CD14-positive monocyte (primary cell): ENCODE measurements at places on chromosomes 13 and 19.

DNA sequence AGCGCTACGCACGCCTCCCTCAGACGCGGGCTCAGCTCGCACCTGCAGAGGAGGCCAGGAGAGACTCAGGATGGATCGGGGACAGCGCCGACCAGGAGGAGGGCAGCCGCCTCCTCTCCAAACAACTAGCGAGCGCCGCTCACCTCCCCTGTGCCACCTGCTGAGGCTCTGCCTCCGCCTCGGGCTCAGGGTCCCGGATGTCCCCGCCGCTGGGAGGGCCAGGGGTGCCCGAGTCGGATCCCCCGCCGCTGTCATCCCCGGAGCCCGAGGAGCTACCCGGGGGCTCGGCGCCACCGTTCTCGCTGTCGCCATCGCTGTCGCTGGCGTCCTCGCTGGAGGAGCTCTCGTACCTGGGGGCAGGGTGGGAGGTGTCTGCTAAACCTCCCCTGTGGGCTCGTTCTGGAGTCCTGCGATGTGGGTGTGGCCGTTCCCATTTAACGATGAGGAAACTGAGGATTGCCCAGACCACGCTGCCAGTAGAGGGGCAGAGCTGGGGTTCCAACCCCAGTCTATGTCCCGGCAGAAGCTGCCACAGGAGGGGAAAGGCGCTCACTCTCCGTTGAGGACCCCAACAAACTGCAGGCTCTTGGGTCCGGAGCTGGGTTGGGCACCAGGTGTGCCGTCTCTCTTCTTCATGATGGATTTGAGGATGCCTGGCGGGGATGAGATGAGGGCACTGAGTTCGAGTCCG lies 9.2 kb downstream of the KANK3 start:
- no peak for DNase-seq

GRCh38 chr13:73061473-73061872 lies 2.7 kb downstream of the KLF5 start:
- DNase-seq, result peak; percentile 14

GRCh38 chr13:30900436-30900835 lies 5.6 kb upstream of the MEDAG start:
- DNase-seq, result no peak

DNA sequence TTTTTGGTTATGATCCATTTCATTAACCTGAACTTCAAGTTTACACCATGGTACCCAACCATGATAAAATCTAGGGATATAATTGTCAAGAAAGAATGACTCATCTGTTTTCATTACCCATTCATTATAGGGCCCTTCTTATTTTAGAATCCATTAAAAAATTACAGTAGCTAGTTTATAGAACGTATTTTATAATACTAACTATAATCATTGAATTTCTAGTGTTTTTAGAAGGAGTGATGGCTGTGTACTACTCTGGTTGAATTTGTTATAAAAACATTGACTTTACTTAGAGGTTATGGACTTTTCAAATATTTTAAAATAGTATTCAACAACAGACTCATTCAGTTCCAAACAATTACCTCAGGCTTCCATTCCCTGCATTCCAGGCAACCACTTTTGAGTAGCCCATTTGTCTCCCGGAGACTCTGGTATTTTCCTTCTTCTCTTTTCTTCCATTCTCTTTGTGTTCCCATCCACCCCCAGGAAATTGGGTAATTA lies 71.9 kb upstream of the KLF12 start:
- no peak for DNase-seq

- DNase-seq, result no peak
Measured at GRCh38 chr19:39568604-39569003, 28.6 kb upstream of the EID2 start.

DNA sequence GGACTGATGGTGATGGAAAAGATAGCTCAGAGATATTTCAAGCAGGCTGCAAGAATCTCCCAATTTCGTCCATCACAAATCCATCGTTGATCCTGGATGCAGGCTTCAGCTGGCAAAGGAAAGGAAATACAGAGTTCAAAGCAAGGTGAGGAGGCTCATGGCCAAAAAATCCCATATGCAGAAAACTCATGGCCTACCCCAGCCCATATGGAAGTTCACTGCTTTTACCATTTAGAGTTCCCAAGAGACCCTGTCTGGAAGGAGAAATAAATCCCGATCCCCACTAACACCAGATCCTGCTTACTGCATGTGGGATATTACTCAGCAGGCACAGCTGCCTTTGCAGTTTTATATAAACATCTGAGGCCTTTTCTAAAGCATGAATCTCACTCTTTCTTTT lies 412.9 kb upstream of the SPRY2 start:
- DNase-seq, result no peak

GRCh38 chr19:46624958-46625661 lies at the start of gene PTGIR:
TSS of gene PTGIR (minus strand) at chr19:46625089. CDS start at chr19:46624225, 864 bp downstream.
- peak; percentile 68 for DNase-seq

GRCh38 chr13:89363144-89363543 lies 1692.0 kb downstream of the SLITRK5 start:
- no peak for DNase-seq

GRCh38 chr19:18558604-18559003 lies 934 bp downstream of the KXD1 start:
- DNase-seq, result no peak

DNA sequence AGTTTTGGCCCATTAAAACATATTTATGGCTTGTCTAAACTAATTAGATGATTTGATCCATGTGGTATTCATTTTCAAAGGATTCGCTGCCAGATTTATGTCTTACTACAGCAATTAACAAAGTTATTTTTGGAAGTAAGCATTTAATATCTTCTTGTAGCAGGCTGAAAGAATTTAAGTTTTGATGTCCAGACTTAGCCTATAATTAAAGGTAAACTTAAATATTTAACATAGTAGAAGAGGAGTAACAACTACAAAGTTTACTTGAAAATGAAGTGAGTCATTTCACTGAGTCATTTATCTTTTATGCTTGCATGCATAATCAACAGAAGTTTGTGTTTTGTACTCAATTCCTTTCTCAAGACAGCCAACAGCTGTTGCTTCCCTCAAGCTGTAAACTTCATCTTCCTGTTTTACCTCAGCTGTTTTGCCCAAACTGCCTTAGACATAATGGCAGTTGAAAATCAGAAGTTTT lies 58.1 kb downstream of the EDNRB start:
- DNase-seq, result peak; percentile 85

DNA sequence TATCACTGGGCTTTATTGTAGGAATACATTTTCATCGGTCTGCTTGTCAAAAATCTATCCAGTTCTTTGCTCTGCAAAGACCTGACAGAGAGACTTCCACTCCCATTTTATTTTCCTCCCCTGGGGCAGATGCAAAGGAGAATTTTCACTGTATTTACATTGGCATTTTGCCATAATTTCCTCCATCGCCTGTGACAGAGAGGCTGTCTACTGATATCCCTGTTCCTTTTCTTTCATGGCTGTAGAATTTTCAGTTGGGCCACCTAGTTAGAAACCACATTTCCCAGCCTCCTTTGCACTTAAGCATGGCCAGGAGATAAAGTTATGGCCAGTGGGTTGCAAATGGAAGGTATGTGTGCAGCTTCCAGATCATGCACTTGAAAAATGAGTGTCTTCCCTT lies 89.3 kb downstream of the NUFIP1 start:
- DNase-seq, result no peak

GRCh38 chr13:66234159-66234558 lies 996.0 kb downstream of the PCDH9 start:
- no peak for DNase-seq

GRCh38 chr19:33205531-33206260 lies 11.6 kb downstream of the LRP3 start:
- DNase-seq, result no peak

DNA sequence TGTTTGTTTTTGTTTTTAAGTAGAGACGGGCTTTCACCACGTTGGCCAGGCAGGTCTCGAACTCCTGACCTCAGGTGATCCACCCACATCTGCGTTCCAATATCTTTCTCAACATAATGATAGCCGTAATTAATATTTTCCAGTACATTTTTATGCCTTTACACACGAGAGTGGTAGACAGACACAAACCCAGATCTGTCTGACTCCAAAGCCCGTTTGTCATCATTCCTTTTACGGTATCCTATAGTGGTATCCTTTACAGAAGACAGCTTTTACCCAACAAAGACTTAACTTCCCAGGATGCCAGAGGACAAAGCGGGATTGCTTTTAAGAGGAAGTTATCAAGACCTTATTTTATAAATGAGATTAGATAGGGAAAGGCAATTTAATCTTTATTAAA lies 59.8 kb downstream of the IPO5 start:
- DNase-seq, result no peak

GRCh38 chr19:33557196-33557595 lies 35.6 kb upstream of the PEPD start:
- DNase-seq, result no peak

GRCh38 chr13:75796825-75797224 lies 160.7 kb downstream of the LMO7 start:
- DNase-seq, result no peak
